Stomach (tissue), 19 donors: ENCODE measurements at places on chromosomes 7 and 10. TPM values are rescaled to one million over a fixed set of nuclear protein-coding genes. Genes with fewer than 3 reads are reported as not detected.
A peak's percentile ranks its signal among the peaks of the same experiment; 100 is the strongest.

DNA sequence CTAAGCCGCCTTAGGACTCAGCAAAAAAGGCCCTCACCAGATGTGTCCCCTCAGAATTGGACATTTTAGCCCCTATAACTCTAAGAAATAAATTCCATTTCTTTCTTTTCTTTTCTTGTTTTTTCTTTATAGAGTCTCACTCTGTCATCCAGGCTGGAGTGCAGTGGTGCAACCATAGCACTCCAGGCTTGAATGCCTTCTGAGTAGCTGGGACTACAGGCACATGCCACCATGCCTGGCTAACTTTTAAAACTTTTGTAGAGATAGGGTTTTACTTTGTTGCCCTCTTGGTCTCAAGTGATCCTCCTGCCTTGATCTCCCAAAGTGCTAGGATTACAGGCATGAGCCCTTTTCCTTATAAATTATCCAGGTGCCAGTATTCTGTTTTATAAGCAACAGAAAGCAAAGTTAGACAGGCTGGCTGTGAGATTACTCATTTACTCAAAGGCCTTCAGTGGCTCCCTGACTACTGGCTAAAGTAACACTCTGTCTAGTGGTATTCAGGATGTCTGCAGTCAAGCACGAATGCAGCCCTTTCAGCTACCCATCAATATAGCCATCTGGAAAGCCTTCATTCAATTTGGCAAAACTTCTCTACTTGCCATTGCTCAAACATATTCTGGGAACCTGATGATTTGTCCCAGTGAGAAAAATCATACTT, 128.6 kb downstream of the ICA1 start:
- H3K27ac ChIP-seq, result no peak overlapping the region
- H3K36me3 ChIP-seq, result peaks cover 5% of the 10 kb centered on the region
- H3K4me3 ChIP-seq, result no peak overlapping the region
- H3K4me1 ChIP-seq, result no peaks in the 10 kb centered on the region

DNA sequence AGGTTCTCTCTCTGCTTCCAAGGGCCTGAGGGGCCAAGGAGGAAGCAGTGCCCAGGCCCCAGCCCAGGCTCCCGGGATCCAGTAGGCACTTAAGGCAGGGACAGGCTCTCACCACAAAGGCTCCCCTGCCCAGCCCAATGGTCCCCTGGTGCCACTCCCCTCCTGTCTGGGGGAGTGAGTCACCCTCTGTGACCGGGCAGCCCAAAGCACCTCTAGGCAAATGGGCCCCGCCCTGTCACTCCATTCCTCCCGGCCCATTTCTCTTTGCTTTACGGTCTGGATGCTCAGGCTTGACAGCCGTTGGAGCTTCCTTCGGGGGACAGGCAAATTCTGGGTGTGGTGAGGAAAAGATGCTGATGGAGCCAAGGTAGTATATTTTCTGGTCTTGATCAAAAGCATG, at the start of gene CALHM3:
TSS of gene CALHM3 (minus strand) at position 106 of the 400 bp plus-strand sequence. CDS start 208 bp downstream, outside the sequence.
- no peaks in the 10 kb centered on the region for H3K4me1 ChIP-seq
- H3K36me3 ChIP-seq, result no peaks in the 10 kb centered on the region
- no peak within 1 kb of the TSS for H3K4me3 ChIP-seq
- DNase-seq, result peak; percentile 61

The DIP2C gene
- polyA plus RNA-seq, result 2.4 TPM

The TIMM23B gene
- polyA plus RNA-seq, result 6.2 TPM

DNA sequence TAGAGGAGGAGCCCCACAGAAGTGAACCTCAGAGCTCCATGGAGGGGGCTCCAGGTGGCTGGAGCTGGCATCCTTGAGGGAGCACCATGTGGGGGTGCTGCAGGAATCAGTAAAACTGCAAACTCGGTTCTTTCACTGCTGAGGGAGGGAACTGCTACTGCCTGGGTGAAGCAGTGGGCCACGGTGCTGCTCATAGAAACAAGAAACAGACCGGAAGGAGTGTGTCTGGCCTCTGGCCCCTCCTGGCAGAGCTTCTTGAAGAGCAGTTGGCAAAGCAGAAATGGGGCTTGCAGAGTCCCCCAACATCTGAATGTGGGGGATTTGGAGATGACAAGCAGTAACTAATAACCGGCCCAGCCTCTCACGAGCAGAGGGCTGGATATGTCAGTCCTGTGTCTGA, 23.8 kb downstream of the TACC2 start:
- H3K4me3 ChIP-seq, result no peak overlapping the region
- no peaks in the 10 kb centered on the region for H3K36me3 ChIP-seq
- H3K27me3 ChIP-seq, result no peaks in the 10 kb centered on the region
- peaks cover 22% of the 10 kb centered on the region for H3K4me1 ChIP-seq
- peak overlapping the region; percentile 65 for H3K27ac ChIP-seq

DNA sequence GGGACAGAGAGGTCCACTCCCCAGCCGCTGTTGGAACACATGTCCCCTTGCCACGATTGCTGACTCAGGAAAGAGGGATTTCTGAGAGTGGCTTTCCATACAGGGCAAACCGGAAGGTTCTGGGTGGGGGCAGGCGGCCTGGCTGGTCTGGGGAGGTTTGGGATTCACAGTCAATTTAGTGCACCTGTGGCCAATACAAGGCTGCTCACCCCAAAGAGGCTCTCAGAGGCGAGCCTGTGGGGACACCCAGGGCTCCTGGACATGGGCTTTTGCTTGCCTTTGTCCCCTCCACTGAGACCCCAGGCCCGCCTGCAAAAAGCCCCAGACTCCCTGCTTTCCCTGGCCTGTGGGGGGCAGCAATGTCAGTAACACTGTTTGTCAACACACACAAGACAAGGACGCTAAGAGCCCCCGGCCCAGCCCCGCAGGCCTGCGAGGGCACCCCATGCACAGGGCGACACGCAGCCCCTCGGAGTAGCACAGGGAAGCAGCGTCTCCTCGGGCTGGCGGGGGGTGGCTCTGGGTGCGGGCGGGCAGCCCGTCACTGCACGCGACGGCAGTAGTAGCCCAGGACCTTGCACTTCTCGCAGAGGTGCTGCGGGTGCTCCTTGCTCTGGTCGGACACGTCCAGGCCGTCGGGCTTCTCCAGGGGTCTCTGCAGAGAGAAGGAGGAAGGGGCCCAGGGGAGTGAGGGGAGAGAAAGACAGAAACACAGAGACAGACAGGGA, 38.7 kb downstream of the PPIF start:
- H3K27me3 ChIP-seq, result no peaks in the 10 kb centered on the region
- H3K27ac ChIP-seq, result no peak overlapping the region
- peaks cover 24% of the 10 kb centered on the region for H3K4me1 ChIP-seq
- no peak overlapping the region for H3K4me3 ChIP-seq

DNA sequence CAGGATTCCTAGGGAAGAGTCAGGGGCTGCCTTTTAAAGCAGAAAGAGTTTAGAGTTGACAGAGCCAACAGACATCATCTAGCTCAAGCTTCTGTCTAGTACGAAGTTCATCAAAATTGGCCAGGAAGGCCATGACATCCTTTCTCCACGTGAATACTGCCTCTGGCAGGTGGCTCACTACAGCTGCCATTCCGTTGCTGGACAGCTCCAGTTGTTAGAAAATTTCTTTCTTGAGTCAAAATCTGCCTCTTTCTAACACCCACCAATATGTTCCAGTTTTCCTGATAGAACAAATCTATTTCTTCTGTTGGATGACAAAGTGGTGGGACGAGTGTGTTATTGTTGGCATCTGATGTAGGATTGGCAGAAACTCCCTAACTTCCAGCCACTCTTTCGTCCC, 154.9 kb downstream of the ADRA2A start:
- H3K4me1 ChIP-seq, result no peaks in the 10 kb centered on the region
- H3K27me3 ChIP-seq, result no peaks in the 10 kb centered on the region
- H3K27ac ChIP-seq, result no peak overlapping the region
- no peaks in the 10 kb centered on the region for H3K36me3 ChIP-seq

The BMPER gene
- 1.9 TPM for polyA plus RNA-seq

GRCh38 chr10:132487241-132488135, 50.1 kb upstream of the INPP5A start:
- no peak overlapping the region for H3K4me3 ChIP-seq
- no peaks in the 10 kb centered on the region for H3K36me3 ChIP-seq
- no peaks in the 10 kb centered on the region for H3K27me3 ChIP-seq
- DNase-seq, result no peak
- H3K27ac ChIP-seq, result no peak overlapping the region
- H3K4me1 ChIP-seq, result no peaks in the 10 kb centered on the region

The RBP3 gene
- polyA plus RNA-seq, result not detected

DNA sequence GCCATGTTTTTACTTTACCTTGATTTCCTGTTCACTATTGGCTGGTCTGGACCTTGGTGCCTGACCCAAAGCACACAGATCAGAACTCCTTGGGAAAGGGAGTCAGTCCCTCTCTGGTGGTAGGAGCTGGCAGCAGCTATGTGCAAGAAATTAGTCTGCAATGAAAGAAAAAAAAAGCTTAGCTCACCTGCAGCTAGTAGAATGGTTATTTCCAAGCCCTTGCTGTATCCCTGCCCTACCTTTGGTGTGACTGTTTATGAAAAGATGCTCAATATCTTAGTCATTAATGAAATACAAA, 68.1 kb upstream of the PAPSS2 start:
- DNase-seq, result no peak
- H3K27me3 ChIP-seq, result no peaks in the 10 kb centered on the region

DNA sequence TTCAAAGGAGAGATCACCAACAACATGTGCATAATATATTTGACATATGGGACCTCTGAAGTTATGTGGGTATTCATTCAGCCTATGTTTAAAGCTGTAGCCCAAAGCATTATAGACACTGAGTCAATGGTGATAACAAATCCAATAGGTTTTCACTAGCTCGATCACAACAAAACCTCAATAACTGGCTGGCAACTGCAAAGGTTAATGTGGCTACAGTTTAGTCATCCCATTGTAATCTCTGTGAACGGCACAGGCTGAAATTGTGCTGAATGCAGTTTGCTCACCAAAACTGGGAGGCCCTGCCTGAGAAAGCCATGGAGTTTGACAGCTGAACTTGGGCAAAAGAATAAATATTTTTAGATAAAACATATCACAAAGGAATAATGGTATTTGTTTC, 152.4 kb upstream of the ADO start:
- no peak for DNase-seq
- no peaks in the 10 kb centered on the region for H3K27me3 ChIP-seq
- no peak overlapping the region for H3K4me3 ChIP-seq
- H3K4me1 ChIP-seq, result no peaks in the 10 kb centered on the region
- no peak overlapping the region for H3K27ac ChIP-seq

GRCh38 chr7:55440040-55440690, 75.0 kb downstream of the LANCL2 start:
- no peaks in the 10 kb centered on the region for H3K27me3 ChIP-seq
- H3K36me3 ChIP-seq, result no peaks in the 10 kb centered on the region
- H3K27ac ChIP-seq, result no peak overlapping the region
- no peak overlapping the region for H3K4me3 ChIP-seq

GRCh38 chr10:86954681-86955500, 2.5 kb downstream of the MMRN2 start:
- peak overlapping the region; percentile 27 for H3K4me3 ChIP-seq
- no peak for DNase-seq
- H3K27me3 ChIP-seq, result no peaks in the 10 kb centered on the region
- peak overlapping the region; percentile 82 for H3K27ac ChIP-seq

The OPN1SW gene
- not detected for polyA plus RNA-seq
